GM12865 (cell line): ENCODE measurements at places on chromosomes 12 and 14.

DNA sequence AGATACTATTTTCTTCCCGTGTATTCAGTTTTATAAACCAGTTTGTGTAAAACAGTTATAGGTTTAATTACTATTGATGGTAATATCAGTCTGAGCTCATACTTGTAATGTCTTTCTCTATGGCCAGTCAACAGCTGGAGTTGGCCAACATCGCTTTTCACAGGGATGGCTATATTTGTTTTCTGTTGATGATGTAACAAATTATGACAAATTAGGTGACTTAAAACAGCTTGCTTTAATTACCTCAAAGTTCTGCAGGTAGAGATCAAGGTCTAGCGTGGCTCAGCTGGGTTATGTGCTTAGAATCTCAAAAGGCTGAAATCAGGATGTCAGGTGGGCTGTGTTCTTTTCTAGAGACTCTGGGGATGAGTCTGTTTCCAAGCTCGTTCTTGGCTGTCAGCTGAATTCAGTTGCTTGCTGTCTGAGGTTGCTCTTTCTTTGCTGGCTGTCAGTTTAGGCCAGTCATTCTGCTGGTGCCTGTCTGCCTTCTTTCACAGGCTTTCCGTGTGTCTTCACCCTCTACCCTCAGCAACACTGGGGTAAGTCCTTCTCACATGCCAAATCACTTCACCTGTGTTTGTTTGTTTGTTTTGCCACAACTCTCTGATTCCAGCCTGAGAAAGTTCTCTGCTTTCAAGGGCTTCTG is 370.2 kb upstream of the E2F7 start:
- no peak for DNase-seq

DNA sequence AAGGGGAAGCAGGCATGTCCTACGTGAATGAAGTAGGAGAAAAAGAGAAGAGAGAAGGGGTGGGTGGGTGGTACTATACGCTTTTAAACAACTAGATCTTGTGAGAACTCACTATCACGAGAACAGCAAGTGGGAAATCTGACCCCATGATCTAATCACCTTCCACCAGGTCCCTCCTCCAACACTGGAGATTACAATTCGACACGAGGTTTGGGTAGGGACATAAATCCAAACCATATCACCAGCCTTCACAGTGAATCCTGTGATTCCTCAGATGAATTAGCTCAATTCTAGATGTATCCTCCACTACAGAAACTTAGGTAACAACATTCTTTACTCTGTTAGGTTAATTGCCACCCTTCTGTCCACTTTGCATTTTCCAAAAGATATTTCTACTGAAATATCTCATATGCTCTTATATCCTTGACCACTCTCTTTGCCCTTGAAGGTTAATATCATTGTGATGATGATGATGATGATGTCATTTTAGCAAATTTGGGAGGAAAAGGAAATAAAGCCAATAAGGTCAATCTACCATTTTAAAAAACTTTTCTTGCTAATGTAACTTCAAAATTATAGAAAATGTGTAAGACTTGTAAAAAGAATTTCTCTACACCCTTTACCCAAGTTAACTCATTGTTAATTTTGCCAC is 23.2 kb upstream of the CCNT1 start:
- DNase-seq = no peak

DNA sequence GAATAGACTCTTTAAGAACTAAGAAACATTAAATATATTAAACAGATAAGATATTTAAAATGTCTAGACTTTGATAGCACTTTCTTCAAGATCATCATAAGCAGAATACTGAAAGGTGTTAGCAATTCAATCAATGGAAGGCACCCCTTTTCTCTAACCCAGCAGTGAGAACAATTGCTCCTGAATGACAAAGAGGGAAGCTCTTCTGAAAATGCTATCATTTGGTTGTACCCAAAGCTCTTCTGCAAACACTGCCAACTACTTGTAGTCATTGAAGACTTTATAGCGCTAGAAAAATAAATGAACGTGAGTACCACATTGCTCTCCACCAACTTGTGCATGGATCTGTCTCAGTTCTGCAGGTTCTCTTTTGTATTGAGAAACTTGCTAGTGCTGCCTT is 62.2 kb upstream of the LMO3 start:
- no peak for DNase-seq

DNA sequence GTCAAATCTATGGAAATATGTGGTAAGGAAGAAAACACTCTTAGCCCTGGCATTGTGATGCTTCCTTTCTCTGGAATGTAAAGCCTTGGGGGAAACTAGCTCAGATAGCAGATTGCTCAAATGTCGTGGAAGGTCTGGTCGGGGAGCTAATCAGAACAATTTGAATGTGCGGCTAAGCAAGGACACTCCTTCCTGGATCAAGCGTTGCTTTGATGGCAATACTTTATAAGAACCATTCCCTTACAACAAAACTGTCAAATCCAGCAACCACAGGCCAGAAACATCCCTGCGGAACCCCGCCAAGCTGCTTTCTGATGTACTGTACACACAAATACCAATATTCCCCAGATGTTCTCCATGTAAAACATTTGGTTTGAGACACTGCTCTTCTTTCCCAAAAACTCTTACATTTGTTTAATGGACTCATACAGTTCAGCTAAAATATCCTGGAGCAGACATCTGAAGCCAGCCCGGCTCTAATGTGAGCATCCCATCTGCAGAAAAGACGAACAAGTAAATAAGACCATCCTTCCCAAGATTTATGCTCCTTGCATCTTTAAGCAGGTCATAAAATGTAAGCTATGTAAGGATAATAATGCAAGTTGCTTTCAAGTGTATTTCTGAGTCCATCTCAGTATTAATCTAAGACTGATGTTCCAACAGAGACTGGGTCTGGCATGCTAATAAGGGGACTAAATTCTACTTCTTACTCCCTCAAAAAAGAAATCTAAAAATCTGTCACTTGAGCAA is 20.2 kb downstream of the NUAK1 start:
- no peak for DNase-seq

GRCh38 chr12:1795221-1795784 is 25.1 kb upstream of the LRTM2 start:
- DNase-seq = no peak

DNA sequence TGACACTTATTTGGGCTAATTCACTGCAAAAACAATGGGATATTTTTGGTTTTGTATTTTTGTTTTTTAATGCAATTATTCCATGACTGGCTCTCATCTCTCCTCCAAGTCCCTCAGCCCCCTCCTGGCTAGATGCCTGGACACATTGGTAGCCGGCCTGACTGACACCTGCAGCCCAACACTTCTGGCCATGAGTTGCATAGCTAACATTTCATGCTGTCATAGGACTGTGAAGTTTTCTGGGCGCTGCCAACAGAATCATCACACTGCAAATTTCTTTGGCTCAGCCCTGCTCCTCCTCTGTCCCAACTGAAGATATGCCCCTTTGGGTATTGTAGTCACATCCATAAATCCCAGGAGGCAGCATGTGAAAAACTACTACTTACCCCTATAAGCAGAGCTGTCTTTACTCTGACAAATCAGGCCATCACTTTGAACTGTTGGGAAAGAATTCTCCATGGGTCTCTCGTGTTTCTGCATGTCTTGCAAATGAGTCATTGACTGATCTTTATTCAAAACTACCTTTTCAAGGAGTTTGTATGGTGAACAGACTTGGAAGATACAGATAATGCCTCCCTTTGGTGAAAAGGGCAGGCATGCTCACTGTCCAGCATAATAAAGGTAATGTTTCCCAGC is 126.7 kb upstream of the LGR5 start:
- DNase-seq = no peak

GRCh38 chr12:28421374-28421773 is 231.1 kb downstream of the CCDC91 start:
- no peak for DNase-seq

DNA sequence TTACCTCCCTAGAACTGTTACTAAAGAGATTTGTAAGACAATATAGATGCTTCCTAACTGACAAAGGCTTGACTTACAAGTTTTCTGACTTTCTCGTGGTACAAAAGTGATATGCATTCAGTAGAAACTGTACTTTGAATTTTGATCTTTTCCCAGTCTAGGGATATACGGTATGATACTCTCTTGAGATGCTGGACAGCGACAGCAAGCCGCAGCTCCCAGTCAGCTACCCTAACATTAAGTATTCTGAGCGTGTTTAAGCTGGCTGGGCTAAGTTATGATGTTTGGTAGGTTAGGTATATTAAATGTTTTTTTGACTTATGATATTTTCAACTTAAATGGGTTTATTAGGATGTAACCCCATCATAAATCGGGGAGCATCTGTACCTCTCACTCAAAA is 55.2 kb upstream of the CDKL1 start:
- no peak for DNase-seq
